ENCODE measurements at places on chromosomes 1 and 21.

GRCh38 chr1:197637406-197637805, 137.9 kb downstream of the DENND1B start:
- no peak for DNase-seq

DNA sequence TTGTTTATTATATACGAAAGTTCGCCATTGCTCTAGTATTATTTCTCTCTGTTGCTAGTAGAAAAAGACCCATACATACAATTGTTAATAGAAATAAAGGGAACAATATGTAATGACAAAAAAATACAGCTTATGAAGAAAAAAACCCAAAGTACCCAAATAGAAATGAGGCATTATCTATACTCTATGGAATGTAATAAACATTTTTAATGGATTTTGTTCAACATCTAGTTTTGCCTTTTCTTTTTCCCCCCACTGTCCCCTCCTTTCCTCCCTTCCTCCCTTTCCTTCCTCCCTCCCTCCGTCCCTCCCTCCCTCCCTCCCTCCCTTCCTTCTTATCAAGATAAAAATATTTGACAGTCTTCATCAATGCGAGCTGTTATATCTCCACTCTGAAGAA, 81.5 kb upstream of the NEK7 start:
- DNase-seq: no peak

- no peak for DNase-seq
Observed at GRCh38 chr1:30406996-30407864, 316.2 kb downstream of the MATN1 start.

DNA sequence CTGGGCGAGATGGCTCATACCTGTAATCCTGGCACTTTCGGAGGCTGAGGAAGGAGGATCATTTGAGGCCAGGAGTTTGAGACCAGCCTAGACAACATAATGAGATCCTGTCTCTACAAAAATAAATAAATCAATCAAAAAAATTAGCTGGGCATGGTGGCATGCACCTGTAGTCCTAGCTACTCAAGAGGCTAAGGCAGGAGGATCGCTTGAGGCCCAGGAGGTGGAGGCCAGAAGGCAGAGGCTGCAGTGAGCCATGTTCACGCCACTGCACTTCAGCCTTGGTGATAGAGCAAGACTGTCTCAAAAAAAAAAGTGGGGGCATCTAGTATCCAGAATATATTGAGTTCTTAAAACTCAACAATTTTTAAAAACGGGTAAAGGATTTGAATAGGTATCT, 6.0 kb downstream of the TUT4 start:
- DNase-seq: no peak

DNA sequence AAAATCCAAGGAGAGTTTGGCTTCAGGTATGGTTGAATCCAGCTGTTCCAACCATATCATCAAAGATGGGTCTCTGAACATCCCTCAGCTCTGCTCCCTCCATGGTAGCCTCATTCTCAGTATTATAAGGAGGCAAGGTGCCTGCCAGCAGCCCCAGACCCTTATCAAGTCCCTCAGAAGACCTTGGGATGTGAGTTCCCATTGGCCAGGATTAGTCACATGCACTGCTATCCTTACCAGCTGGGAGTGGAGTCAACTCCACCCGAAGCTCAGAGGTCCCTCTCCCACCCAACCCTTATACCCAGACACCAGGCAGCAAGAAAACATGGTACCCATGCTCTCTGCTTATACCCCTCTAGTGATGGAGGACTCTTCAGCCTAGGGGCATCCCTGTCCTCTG, 153.7 kb upstream of the ZBTB40 start:
- no peak for DNase-seq

- DNase-seq: no peak
Observed at GRCh38 chr1:117373932-117374331, 6.7 kb downstream of the MAN1A2 start.

- no peak for DNase-seq
Observed at GRCh38 chr1:31683997-31684396, 19.8 kb downstream of the COL16A1 start.

DNA sequence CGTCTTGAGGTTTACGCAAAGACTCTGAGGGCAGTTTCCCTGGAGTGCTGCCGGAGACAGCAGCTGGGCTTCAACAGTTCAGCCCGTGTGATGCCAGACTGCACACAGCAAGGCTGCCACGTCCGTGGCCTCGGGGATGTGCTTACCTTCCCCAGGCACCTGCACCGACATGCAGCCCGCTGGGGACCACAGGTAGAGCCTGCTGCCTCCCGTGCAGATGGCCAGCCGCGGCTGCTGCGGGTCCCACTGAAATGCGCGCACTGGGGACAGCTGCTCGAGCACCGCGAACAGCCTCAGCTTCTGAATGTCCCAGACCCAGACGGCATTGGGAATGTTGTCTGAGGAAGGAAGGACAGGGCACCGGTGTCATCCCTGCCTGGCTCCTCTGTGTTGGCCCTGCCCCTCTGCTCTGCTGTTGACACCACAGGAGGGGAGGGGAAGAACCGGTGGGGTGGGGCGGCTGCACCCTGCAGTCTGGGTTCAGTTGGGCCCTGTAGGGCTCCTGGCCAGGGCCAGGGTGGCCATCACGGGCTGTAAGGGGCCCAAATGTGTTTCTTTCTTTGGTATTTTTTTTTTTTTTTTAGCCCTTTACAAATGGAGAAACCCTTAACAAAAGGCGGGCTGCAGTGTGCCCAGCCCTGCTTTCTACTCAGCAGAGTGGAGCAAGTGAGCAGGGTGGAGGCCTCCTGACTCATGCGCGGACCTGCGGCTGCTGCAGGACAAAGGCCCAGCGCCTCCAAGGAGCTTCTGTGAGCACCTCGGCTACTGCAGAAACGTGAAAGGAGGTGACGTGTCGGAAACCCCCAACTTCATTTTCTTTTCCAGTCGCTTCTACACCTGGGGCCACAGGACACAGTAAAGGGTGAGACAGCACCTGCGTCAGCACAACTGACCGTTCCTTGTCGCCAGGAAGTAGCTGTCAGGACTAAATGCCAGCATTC, 6.8 kb downstream of the TPRG1L start:
- no peak for DNase-seq

DNA sequence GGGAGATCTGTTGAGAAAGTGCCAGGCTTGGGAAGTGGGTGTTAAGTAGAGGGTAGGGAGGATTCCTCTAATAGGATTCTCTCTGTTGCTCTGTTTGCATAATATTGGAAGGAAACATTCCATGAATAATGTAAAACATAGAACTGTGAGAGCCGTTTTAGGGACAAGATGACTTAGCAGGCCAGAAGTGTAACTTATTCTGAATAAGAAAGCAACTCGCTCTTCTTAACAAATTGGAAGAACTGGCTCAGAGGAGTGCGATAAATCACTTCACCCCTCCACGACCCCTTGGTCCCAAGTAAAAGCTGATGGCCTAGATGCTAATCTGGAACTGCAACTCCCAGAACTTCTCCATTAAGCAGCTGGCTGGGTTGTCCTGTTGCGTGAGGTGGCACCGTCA, 19.1 kb downstream of the SIM2 start:
- no peak for DNase-seq

- no peak for DNase-seq
Observed at GRCh38 chr1:94350350-94350924, 67.8 kb upstream of the ABCD3 start.

- no peak for DNase-seq
Observed at GRCh38 chr1:180911640-180912191, 981 bp upstream of the KIAA1614 start.

DNA sequence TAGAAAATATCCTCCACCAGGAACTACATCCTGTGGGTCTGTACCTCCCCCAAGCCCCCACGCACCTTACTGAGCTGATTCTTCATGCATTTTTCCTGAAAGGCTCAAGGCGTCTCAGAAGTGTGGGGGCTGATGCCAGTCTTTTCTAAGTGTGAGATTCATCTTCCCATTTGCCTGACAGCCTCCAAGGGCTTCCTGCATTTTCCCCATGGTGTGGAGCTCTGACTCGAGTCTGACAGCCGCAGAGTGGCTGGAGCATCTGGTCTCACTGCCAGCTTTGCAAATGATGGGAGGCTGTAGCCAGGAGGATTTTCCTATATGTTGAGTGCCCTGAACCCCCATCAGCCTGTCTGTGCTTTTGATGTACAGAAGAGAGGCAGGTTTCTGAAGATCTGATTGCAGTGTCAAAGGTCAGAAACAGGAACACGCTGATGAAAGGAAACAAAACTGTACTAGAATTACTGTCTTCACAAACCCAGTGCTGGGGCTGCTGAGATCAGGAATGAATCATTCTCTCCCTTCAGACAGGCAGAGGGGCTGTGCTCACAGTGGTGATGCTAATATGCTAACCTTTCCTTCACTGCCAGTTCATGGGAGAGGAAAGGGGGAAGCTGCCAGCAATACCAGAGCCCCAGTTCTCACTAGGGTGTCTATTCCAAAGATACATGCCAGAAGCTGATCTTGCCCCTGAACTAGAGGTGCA, 201.5 kb upstream of the C1orf174 start:
- DNase-seq: no peak

- no peak for DNase-seq
Observed at GRCh38 chr1:199898654-199899053, 128.9 kb upstream of the NR5A2 start.

- no peak for DNase-seq
Observed at GRCh38 chr1:235008239-235008638, 120.4 kb downstream of the TOMM20 start.

DNA sequence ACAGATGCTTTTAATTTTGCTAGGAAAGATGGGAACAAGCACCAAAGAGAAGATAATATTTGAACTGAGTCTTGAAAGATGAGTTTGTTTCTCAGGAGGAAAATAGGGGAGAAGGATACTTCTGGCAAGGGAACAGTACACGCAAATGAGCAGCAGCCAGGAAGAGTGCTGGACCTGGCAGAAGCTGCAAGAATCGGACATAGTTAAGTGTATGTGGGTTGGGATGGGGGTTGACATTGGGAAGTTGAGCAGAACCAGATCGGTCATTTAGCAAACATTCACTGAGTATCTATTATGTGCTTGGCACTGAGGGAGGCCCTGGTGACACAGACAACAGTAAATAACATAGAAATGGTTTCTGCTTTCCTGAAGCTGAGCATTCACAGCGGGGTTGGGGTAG, 198.8 kb downstream of the PLPP3 start:
- DNase-seq: no peak

- no peak for DNase-seq
Observed at GRCh38 chr21:31260790-31261189, 83.3 kb downstream of the TIAM1 start.

GRCh38 chr1:17280436-17280835, 27.6 kb upstream of the PADI4 start:
- no peak for DNase-seq

- DNase-seq: no peak
Observed at GRCh38 chr1:9181176-9181906, 52.4 kb upstream of the GPR157 start.

- no peak for DNase-seq
Observed at GRCh38 chr1:25771221-25772114, 28.5 kb upstream of the SELENON start.

DNA sequence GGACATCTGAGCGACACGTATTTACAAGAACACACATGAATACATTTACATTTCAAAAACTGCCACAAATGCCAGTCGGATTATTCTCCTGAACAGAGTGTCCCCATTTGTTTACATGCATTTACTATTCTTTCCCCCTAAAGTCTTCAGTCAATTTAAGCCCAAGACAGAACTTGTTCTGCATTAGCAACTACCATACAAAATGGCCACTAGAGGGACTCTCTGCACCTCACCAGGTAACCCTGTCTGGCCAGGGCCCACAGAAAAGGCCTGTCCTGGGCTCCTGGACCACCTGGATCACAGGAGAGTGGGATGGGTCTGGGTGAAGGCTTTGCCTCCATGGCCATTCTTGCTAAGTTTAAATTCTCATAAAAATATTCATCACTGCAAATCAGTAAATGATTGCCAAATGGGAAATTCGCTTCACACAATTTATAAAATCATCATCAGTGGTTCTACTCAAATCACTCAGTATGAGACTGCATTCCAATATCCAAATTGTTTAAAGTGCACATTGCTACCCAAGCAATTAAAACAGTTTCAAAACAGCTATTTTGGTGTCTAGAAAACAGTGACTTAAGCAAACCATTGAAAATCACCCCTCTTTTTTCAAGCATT, 12.5 kb upstream of the GUCA2A start:
- no peak for DNase-seq

GRCh38 chr1:226656601-226657277, 82.3 kb downstream of the ITPKB start:
- DNase-seq: no peak

DNA sequence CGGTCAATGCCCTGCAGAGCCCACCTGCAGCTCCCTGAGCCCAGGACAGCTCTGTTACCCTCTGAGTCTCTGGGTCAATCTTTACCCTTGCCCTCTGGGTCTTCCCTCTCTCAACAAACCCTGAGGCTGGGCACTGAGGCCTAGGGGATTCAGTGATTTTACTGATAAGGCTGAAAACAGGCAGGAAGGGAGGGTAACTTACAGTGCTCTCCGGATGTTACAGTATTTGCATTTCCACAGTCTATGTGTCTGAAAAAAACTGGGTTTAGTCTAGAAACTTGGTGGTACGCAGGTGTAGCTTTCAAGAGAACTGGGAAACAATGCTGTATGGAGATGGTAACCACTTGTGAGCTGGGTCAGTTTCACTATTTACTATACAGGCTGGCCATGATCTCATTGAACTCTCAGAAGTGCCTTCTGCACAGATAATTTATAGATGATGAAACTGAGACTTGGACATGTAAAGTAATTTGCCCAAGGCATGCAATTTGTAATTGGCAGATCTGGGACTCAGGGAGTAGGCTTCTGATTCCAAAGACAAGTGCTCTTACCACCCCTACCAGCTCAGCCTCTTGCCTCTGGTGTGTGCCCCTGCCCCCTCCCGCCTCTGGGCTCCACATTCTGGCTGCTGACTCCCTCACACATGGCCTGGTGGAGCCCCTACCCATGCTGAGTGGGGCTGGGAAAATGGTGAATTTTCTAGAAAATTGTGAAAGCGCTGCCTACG, 48.8 kb downstream of the TENT5C start:
- no peak for DNase-seq

DNA sequence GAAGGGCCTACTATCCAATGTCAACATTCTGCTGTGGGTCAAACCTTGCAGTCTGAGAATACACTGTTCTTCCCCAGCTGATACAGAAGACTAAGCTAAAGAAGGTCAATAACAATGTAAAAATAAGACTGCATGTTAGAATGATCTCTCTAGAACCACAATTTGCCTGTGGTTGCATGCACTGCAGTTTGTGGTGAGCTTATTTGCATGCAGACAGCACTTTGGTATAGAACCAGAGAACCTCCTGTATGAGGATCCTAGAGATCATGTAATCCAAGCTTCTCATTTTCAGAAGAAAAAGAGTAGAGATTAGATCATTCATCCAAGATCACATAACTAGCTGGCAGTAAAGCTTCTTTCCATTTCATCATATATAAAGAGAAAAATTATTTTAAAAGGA, 15.8 kb downstream of the SYNJ1 start:
- DNase-seq: no peak

- DNase-seq: no peak
Observed at GRCh38 chr1:151284013-151284577, 2.0 kb downstream of the ZNF687 start.

GRCh38 chr1:156149374-156150332, 3.7 kb upstream of the SEMA4A start:
- DNase-seq: no peak

DNA sequence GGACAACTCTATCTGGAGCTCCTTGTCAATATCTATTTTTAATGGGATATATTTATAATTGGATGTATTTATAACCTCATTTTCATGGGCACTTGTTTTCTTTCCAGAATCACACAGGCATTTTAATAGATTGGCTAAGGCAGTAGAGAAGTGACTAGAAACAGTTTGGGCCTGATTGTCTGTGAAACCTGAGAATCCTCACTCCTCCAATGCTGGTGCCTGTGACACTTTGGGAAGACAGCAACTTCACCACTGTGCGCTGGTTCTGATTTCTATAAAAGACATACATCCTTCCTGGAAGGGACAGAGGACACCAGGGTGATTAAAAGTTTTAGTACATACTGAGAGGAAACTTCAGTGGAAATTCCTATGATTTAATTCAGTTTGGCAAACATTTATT, 39.6 kb upstream of the RXRG start:
- DNase-seq: no peak
